ENCODE measurements at places on chromosomes 11 and 22.
A peak's percentile ranks its signal among the peaks of the same experiment; 100 is the strongest.

- DNase-seq = peak; percentile 75
Observed at GRCh38 chr11:128859563-128860441, 7.3 kb downstream of the KCNJ1 start.

- DNase-seq = no peak
Observed at GRCh38 chr11:70507466-70508230, 109.3 kb downstream of the CTTN start.

- DNase-seq = no peak
Observed at GRCh38 chr11:111845276-111846028, 25.9 kb downstream of the ALG9 start.

DNA sequence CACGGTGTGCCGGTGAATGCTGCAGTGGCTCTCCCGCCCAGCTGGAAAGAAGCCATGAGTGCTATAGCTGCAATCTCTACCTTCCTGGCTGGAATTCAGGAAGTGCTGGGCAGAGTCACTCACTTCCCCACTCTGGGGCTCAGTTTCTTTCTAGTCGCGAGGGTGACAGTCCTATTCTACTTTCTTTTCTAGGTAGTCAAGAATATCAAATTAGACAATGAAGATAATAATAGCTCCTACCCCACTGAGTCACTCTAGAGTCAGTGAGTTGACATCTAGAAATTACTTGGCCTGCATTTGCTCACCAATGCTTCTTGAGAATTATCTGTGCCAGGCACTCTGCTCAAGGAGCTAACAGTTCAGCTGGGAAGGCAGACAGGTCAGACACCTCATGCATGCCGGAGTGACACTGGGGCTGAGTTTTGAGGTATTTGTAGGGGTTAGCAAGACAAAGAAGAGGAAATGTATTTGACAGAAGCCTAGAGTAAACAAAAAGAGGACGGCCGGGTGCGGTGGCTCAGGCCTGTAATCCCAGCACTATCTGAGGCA lies 3.2 kb downstream of the CENPM start:
- DNase-seq = no peak

DNA sequence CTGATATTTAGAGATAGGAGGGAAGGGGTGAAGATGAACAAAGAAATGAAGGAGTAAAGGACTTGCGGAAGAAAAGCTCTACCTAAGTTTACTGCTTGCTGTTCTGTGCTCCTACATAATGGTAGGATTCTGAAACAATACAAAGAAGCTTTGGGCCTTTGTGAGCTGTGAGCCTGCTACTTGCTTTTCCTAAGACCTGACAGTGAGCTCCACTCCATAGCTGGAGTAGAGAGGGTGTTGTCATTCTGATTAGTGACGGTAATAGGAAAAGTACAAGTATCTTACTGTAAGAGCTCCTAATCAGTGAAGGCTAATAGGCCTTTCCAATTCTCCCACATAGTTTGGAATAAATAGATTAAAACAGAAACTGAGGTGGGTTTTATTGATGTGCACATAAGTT lies 75.9 kb downstream of the PARVA start:
- no peak for DNase-seq

- DNase-seq = no peak
Observed at GRCh38 chr11:9573775-9574621, 528 bp downstream of the WEE1 start.
